Melanocyte of skin (primary cell): ENCODE measurements at places on chromosomes 3 and 15. TPM values are rescaled to one million over a fixed set of nuclear protein-coding genes. Genes with fewer than 3 reads are reported as not detected.

The SMCO1 gene
- not detected in 2 replicates for total RNA-seq

The HYAL1 gene
- total RNA-seq = 0.67 and 0.93 TPM in 2 replicates

The GOLGA8R gene
- 0.34 and 2.2 TPM in 2 replicates for total RNA-seq

The MYH15 gene
- total RNA-seq = 0.34 and 0.36 TPM in 2 replicates

The SLCO3A1 gene
- total RNA-seq = 2.2 and 2.7 TPM in 2 replicates

The CEP70 gene
- 24.0 and 31.0 TPM in 2 replicates for total RNA-seq

The OPA1 gene
- total RNA-seq = 80.3 and 126 TPM in 2 replicates

The ISL2 gene
- not detected in 2 replicates for total RNA-seq

The HHATL gene
- not detected in 2 replicates for total RNA-seq

The SLC22A14 gene
- 0.36 TPM in 1 of 2 replicates, not detected in the other for total RNA-seq

The TM4SF4 gene
- total RNA-seq = not detected in 2 replicates

The PRR20G gene
- total RNA-seq = not detected in 2 replicates

The SENP5 gene
- total RNA-seq = 38.2 and 51.6 TPM in 2 replicates

The ZPLD1 gene
- total RNA-seq = under 0.01 TPM in 1 of 2 replicates, not detected in the other

The SLC28A2 gene
- not detected in 2 replicates for total RNA-seq

The RBMS3 gene
- 11.0 and 17.6 TPM in 2 replicates for total RNA-seq

The TRANK1 gene
- total RNA-seq = 5.0 and 8.5 TPM in 2 replicates
